ENCODE measurements at places on chromosomes 2 and 18. TPM values are rescaled to one million over a fixed set of nuclear protein-coding genes. Genes with fewer than 3 reads are reported as not detected.

- DNase-seq: no peak
- no peak overlapping the region for H3K4me3 ChIP-seq
- H3K4me1 ChIP-seq: no peaks in the 10 kb centered on the region
- H3K27me3 ChIP-seq: no peaks in the 10 kb centered on the region
- peaks cover 45% of the 10 kb centered on the region for H3K36me3 ChIP-seq
These were observed 37.5 kb upstream of the SMCHD1 start for GRCh38 chr18:2618009-2618408.

GRCh38 chr2:20214566-20215182 is 10.3 kb downstream of the SDC1 start:
- no peak for DNase-seq
- H3K36me3 ChIP-seq: no peaks in the 10 kb centered on the region
- H3K27ac ChIP-seq: no peak overlapping the region
- no peaks in the 10 kb centered on the region for H3K4me1 ChIP-seq
- no peak overlapping the region for H3K4me3 ChIP-seq

- H3K27ac ChIP-seq: no peak overlapping the region
- H3K27me3 ChIP-seq: no peaks in the 10 kb centered on the region
- no peak overlapping the region for H3K4me3 ChIP-seq
These were observed 677.0 kb downstream of the RNF144A start for GRCh38 chr2:7594211-7594610.

- H3K4me3 ChIP-seq: no peak overlapping the region
- no peak overlapping the region for H3K27ac ChIP-seq
- no peaks in the 10 kb centered on the region for H3K36me3 ChIP-seq
- no peaks in the 10 kb centered on the region for H3K27me3 ChIP-seq
- H3K4me1 ChIP-seq: no peaks in the 10 kb centered on the region
- no peak for DNase-seq
These were observed 129.4 kb upstream of the TPO start for GRCh38 chr2:1283871-1284270.

- no peak overlapping the region for H3K27ac ChIP-seq
- H3K27me3 ChIP-seq: no peaks in the 10 kb centered on the region
- no peaks in the 10 kb centered on the region for H3K36me3 ChIP-seq
These were observed 397.7 kb downstream of the TRIB2 start for GRCh38 chr2:13114391-13114790.

The MAL gene
- 202 TPM for total RNA-seq

The REG3G gene
- total RNA-seq: not detected

DNA sequence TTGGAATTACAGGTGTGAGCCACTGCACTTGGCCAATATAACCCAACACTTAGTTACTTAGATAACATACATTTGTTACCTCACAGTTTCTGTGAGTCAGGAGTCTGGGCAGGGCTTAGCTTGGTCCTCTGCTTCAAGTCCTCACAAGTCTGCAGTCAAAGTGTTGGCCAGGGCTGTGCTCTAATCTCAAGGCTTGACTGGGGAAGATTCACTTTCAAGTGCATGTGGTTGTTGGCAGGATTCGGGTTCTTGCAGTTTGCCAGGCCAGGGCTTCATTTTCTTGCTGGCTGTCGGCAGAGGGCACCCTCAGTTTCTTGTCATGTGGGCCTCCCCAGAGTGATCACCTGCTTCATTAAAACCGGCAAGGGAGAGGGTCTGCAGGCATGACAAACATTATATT is 103.7 kb downstream of the SLC4A3 start:
- H3K27ac ChIP-seq: no peak overlapping the region
- H3K27me3 ChIP-seq: peaks cover 2% of the 10 kb centered on the region
- H3K4me1 ChIP-seq: no peaks in the 10 kb centered on the region
- H3K4me3 ChIP-seq: no peak overlapping the region
- no peak for DNase-seq
- no peaks in the 10 kb centered on the region for H3K36me3 ChIP-seq

The OR6B2 gene
- not detected for total RNA-seq

All from activated CD4-positive, alpha-beta memory T cell treated with anti-CD3 and anti-CD28 coated beads, Interleukin-2, amount 10 ng/mL, durations not matched to agents 7 days and 5 days (primary cell).